ENCODE measurements at places on chromosomes 2 and 18.

GRCh38 chr2:240139666-240140393 is 628 bp downstream of the OTOS start:
- no peak for DNase-seq

- DNase-seq = no peak
These were observed 9.7 kb upstream of the ATL2 start for GRCh38 chr2:38386821-38387220.

DNA sequence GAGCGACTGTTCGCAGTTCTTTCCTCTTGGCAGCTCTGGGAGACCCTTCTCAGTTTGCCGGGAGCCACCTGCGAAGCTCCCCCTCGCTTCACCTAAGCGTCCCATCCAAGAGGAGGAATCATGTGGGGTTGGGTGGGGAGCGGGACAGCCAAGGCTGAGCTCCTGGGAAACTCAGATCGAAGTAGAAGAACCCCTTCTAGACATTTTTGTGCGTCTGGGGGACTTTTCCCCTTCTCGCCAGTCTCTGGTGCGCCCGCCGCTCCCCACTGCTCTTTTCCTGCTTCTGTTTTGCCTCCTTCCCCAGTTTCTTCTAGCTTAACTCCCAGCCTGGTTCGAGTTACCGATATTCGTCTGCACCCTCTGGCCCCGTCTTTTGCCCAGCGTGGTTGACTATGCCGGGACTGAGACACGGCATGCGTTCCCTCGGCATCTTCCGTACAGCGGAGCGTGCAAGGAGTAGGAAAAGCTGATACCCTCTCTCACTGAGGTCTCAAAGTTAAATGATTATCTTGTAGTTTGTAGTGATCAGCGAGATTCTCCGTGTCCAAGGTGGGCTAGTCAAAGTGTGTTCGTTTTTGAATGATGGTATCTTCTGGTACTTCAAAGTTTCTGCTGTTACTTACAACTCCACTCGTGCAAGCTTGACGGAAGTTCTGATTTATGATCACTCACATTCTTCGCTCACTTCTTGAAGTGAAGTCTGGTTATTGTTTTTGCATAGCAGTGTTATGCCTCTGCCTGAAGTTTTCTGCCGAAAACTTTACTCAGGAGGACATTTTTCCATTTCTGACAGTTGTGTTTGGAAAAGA is 664 bp downstream of the CAMKMT start:
- DNase-seq = peak; percentile 46

DNA sequence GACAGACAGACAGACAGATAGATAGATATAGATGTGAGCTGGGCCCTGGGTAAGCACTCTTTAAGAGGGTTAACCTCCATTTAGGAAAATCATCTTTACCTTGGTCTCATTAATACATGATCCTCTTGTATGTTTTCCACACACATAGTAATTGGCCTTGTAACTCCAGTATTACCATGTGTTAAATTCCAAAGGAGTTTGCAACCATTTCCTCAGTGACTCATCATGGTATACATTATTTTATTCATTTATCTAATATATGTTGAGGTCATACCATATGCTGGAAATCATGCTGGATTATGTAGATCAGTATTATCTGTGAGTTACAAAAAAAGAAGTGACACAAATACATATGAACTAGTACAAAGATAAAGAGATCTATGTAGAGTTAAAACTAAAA is 504.3 kb downstream of the DCC start:
- DNase-seq = no peak

DNA sequence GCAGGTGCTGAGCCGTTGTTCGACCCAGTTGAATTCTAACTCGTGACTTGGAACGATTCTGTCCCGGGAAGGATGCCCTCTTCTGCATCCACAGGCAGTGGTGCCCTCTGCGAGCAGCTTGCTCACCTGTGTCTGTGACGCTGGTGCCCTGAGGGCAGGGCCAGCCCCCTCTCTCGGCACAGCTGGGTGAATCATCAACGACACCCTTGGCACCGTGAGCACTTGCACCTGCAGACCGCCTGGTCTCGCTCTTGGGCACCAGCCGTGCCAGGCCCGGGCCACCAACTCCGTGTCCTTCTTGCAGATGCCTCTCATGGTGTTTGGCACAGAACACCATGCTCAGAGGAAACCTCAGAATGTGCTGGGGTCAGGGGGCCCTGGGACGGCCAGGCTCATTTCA is 75.0 kb downstream of the SLC66A2 start:
- no peak for DNase-seq

DNA sequence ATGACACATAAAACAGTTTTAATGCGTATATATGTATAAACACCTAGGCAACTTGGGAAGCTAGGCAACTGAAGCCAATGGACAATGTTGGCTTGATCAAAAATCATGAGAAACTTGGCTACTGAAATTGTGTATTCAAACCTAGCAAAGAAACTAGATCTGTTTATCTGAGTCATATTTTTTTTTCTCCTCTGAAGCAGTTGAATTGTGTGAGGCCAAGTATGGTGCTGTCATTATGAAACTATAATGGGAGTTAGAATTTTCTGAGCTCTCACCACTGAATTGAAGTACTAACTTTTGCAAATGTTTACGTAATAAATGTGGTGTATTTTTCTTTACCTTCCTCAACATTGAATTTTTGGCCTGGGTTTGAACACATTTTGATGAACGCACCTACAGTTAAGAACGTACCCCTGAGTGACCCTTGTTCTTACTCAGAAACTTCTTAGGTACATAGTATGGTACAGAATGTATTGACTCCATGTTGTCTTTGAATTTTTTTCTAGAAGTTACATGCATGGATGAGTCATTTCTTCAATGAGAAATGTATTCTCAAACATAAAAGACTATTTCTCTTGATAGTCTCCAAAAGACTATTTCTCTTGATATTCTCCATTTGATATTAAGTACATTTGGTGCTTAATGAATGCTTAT is 23.8 kb downstream of the CD28 start:
- DNase-seq = no peak

DNA sequence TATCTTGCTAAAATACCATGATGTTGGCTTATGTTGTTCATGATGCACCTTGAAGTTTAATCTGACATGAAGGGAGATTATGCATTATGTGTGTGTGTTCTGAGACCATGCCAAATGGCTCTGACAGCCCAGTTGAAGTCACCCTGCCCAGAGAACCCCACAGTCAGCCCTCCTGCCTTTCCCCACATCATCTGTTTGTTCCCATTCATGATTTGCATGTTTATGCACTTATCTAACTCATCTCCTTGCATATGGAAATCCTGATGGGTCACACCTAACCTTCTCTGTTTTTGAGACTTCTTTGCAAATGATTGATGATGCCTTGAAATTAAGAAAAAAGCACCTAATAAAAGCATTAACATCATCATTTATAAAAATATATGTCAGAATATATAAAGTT is 752.2 kb downstream of the GALR1 start:
- no peak for DNase-seq

DNA sequence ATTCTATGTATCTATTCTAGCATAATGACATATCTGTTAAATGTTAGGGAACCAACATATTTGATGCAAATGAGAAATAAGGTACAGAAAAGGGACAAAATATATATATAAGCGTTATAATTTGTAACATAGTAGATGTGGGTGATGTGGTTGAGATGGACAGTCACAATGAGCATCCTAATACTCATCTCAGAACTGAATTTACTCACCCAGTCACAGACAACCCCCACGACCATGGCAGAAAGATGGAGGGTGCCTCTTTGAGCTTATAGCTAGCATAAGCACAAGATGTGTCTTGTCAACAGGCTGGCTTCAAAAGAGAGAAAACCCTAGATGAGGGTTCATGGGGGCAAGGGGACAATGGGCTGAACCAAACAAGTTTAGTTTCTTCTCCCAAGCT is 9.1 kb upstream of the DSG3 start:
- DNase-seq = no peak

DNA sequence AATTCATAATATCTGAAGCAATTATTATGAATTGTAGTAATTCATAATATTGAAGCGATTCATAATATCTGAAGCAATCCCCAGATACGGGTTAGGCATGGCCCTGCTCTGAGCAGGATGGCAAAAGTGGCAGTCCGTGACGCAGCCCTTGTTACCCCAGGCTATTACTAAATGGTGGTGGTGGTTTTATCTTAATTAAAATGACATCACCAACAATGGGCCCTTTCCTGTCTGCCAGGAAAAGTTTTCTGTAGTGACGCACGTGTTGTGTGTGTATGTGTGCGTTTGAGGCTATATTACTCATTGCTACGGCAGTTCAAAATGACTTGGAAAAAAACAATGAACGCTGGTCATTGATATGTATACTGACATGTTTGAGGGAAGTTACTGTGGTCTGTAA is 10.6 kb upstream of the MOCOS start:
- no peak for DNase-seq

DNA sequence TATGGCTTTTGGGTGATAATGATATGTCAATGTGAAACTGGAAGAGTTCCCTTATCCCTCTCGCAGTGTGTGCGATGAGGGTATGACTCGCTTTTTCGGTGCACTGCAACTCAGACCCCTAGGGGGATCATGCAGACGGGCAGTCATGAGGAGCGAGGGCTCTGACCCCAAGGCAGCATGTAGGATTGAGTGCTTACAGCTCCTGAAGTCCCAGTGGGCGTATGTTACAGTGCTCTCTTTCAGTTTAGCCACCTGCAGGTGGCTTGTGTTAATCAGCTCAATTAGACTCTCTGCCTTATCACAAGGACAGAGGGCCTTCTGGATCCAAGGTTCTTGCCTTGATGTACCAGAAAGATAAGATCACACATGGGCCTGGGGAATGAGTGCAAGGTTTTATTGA is 1269.9 kb upstream of the GYPC start:
- DNase-seq = no peak

DNA sequence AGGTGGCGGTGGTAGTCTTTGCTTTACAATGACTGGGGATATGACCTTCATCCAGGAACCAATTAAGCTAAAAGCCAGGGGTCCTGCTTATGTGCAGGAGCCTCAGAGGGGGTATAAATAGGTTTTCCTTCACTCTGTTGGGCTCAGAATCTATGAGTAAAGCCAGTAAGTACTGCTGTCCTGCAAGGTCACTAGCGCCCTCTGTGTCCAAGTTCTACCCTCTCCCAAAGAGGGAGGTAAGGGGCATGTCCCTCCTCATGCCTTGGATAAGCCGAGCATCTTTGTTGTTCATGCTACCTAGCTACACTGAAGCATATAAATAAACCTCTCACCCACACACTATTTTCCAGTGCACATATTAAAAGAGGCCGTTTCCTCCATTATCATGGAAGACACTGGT is 79.4 kb downstream of the SPRED2 start:
- DNase-seq = no peak

DNA sequence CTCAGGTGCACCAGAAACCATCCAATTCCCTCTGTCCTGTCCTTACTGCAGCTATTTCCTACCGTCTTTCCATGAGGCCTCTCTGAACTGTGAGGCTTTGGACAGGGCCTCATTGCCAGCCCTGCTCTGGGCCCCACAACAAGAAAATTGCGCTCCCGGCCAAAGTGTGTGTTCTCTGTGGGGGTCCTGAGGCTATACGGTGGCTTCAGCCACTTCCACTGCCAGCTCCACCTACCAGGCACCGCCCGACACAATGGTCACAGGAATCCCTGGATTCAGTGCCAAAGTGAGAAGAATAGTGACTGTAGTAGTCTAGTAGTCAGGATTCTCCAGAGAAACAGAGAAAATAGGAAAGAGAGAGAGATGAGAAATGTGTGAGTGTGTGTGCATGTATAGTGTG is 140.2 kb downstream of the IRS1 start:
- DNase-seq = no peak

- no peak for DNase-seq
These were observed 57.1 kb downstream of the ZFP36L2 start for GRCh38 chr2:43169099-43169945.

GRCh38 chr2:191552066-191552465 is 125.9 kb upstream of the NABP1 start:
- DNase-seq = no peak

GRCh38 chr2:127096718-127097470 is 10.1 kb downstream of the BIN1 start:
- DNase-seq = no peak

- DNase-seq = no peak
These were observed 52.7 kb downstream of the CRIM1 start for GRCh38 chr2:36408198-36408703.

DNA sequence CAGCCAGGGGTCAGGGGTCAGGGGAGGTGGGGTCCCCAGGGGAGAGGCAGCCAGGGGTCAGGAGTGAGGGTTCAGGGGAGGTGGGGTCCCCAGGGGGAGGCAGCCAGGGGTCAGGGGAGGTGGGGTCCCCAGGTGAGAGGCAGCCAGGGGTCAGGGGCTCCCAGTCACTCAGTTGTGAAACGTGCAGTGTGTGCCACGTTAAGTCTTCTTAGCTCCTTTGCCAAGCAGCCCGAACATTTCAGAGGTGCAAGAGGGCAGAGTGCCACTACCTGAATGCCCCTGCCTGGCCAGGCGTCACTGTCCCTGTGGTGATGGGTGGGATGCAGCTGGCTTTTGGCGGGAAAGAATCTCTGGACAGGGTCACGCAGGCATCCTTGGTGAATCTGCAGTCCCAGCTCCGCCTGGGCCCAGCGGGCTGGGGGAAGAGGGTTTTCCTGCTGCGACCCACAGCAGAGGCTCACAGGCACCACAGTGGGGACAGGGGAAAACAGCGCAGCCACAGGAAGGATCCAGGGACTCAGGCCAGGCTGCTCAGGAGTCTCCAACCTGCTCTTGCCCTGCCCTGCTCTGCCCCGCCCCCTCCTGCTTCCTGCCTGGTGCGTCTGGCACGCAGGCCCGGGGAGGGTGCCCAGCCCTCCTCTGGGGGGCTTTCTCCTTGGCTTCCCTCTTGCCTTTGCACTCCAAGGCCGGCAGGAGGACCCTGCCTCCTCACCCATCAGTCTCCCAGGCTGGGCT is 188.3 kb downstream of the TWIST2 start:
- no peak for DNase-seq

DNA sequence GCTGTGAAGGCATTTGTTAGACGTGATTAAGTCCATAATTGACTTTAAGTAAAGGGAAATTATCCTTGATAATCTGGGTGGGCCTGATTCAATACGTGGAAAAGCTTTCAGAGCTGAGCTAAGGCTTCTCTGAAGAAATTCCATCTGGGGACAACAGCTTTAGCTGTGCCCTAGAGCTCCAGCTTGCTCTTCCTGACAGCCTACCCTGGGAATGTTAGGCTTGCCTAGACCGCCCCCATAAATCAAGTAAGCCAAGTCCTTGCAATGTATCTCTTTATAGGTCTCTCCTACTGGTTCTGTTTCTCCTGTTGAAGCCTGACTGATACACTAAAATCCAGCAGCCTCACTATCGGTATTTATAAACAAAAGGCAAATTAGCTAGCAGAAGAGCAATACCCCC is 160.0 kb downstream of the STK39 start:
- no peak for DNase-seq

DNA sequence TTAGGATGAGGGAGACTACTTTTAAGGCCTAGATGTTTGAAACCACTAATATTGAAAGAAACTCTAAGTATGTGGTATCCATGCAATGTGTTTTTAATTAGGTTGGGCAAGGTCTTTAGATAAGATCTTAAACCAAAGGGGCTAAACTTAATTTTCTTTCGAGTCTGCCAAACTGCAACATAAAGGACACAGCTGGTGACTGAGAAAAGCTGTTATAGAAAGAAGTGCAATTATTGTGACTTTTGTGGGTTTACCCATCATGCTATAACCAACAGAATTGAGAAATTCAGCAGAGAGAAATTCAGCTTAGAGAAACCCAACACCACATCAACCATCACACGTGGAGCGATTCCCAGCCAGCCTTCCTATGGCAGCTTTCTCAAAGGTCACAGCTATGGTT is 119.5 kb upstream of the LMAN1 start:
- DNase-seq = no peak

GRCh38 chr2:10303181-10303693 is 533 bp downstream of the HPCAL1 start:
- DNase-seq = no peak

GRCh38 chr2:8310557-8311455 is 371.1 kb upstream of the ID2 start:
- DNase-seq = no peak

Data from HFFc6 (cell line).